Heart right ventricle (tissue), 16 donors: ENCODE measurements at places on chromosomes 3 and 15.

DNA sequence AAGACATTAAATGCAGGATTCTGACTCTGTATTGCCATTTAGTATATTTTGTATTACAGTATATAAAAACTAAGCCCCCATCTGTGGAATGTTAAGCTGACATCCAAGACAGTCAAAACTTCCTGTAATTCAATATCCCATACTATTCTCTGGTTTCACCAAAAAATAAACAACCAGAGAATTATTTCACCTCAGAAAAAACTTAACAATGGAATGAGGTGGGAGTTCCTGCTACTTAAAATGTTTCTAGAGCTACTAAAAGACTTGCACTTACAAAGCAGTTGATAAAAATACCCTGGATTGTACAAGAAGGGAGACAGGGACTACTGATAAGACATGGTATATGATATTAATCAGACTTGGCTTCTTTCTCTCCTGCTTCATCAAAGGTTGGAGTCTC, 8.3 kb downstream of the ARL13B start:
- no peak for DNase-seq

- DNase-seq, result no peak
Measured at GRCh38 chr3:34312684-34313083, 514.3 kb downstream of the PDCD6IP start.

GRCh38 chr15:58737298-58737697, 12.2 kb downstream of the ADAM10 start:
- DNase-seq, result no peak

- no peak for DNase-seq
Measured at GRCh38 chr3:4290272-4290893, 12.8 kb upstream of the SETMAR start.

GRCh38 chr15:75531041-75531450, 48.1 kb downstream of the PTPN9 start:
- DNase-seq, result peak; percentile 69
